Activated CD4-positive, alpha-beta T cell treated with anti-CD3 and anti-CD28 coated beads for 1 hour (primary cell): ENCODE measurements at places on chromosomes 13 and 19.

- no peak for DNase-seq
These were observed 63.0 kb upstream of the SOX1 start for GRCh38 chr13:112003941-112004340.

GRCh38 chr19:45615795-45616703 lies 14.0 kb upstream of the GPR4 start:
- DNase-seq = peak; percentile 39

DNA sequence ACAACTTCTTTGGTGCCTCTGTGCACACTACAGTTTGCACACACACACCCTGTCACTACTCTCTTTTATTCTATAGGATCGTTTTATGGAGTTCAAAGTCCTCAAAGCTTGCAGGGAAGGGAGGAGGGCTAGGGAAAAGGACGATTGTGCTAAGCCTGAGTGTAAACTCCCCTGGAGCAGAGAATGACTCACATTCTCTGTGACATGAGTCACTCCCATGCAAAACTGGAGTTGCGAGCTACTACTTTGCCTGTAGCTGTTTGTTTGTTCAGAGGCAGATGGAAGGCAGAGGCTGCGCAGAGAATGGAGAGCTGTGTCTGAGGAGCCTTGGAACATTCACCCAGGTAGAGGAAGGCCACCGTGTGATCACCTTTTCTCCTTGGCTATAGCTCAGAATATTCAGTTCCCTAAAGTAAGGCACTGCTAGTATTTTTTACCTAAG lies 80.5 kb upstream of the MBNL2 start:
- DNase-seq = no peak

DNA sequence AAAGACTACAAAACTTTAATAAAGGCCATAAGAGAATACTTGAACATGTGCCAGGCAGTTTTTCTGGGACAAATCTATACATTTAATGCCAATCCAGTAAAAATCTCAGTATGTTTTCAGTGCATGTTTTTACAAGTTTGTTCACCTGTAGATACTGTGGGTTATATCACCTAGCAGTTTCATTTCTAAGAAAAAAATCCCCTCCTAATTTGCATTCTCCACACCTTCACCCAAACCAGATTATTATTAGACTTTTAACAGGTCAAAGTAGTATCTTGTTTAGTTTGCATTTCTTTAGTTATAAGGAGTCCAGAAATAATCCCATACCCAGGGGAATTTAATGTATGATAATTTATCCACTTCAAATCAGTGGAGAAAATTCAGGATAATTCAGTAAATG lies 17.0 kb upstream of the LPAR6 start:
- DNase-seq = no peak

DNA sequence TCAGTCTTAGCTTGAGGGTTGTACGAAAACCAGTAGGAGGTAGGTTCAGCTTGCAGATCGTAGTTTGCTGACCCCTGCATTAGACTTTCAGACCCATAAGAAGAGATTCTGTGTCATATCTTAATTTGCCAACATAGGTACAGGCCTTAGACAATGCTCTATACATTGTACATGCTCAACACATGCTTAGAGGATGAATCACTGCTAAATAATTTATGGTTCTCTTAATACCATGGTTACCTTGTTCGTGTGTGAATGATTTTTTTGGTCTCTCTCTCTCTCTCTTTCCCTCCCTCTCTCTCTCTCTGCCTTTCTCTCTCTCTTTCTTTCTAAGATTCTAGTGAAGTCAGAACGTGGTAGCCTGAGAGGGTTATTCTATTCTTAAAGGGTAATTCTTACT lies 112.2 kb downstream of the FGF14 start:
- DNase-seq = no peak

- DNase-seq = no peak
These were observed 331.6 kb downstream of the DLEU7 start for GRCh38 chr13:50511877-50512341.

DNA sequence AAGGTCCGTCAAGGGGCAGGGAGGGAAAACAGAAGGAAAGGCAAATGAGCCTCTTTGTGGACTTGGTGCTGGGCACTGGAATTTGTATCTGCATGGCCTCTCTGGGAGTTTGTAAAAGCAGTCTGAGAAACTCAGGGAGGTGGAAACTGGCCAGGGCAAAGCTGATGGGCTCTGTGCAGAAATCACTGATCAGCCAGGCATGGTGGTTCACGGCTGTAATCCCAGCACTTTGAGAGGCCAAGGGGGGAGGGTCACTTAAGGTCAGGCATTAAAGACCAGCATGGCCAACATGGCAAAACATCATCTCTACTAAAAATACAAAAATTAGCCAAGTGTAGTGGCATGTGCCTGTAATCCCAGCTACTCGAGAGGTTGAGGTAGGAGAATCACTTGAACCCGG lies 369.9 kb upstream of the ZNF507 start:
- no peak for DNase-seq

DNA sequence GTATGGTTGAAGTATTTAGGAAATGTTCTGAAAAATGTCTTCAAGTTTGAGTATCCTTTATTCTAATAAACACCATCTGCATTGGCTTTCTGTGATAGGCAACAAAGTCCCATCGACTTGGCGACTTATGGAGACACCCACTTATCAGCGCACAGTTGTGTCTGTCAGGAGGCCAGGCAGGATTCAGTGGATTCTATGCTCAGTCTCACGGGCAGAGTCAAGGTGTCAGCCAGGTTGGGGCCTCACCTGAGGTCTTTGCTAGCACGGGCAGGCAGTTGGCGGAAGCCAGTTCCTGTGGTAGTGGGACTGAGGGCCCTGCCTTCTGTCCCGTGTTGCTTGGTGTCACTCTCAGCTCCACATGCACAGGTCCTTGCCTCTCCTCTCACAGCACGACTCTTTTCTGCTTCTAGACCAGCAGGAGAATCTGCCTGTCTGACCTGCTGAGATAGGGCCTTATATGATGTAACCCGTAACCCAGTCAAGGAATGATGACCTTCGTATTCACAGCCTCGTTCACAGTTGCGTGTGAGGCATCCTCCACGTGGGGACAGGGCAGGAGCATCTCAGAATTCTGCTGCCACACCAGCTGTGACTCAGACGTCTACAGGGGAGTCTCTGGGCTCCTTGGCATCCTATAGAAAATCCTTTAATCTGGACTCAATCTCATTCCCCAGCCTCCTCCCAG lies 10.0 kb downstream of the CUL4A start:
- no peak for DNase-seq

DNA sequence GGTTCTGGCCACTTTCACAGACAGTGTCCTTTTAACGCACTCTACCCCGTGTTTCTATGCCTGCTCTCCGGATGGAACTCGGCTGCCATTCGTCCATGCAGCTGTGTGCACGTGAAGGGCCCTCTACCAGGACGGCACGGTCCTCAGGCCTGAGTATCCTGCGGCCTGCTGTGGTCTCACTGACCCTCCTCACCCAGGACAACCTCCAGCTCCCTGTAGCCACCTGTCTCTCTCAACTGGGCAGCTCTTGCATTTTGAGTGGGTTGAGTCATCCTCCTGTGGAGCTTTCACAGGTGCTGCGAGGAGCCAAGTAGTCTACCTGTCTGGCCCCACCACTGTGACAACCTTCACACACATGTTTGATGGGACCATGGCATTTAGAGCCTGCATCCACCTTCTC lies 321.7 kb upstream of the TSHZ3 start:
- DNase-seq = no peak

DNA sequence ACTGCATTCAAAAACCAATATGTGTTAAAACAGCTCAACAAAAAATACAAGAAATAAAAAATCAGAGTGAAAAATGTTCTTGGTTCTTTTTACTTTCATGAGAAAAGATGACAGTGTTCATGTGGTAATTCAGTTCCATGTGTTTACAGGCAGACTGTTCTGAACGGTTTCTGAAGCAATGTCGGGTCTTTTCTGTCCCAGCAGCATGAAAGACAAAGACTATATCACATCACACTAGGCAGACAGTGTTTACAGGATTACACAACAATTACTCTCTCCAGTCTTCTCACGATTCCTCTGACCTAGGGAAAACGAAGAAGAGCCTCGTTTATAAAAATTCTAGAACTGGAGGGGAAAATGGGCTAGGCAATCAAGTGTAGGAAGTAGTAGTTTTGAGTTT lies 83.4 kb downstream of the UBL3 start:
- DNase-seq = no peak

DNA sequence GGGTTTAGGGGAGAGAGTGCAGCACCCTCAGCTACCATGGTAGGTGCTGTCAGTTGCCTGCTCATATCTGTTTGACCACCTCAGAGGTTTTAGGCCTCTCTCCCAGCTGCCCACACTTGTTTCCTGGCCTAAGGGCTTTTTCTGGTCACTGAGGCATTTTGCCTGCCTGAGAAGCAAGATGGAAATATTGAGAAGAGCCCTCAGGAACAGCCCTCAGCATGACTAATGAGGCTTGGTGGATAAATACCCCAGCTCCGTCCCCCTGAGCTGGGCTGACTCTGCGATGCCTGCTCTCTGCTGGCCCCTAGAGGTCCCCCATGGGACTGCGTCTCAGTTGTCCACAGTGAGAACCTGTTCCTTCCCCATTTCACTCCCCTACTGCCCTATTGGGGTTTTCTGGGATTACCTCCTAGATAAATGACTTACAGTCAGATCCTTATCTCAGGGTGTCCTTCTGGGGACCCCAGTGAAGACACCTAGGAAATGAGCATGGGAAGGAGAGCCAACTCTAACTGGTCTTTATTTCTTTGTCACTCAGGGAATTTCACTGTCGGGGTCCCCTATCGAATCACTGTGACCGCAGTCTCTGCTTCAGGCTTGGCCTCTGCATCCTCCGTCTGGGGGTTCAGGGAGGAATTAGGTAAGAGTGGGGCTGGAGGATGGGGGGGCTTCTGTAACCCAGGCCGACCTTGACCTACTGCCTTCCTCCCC lies 13.3 kb downstream of the PALM3 start:
- DNase-seq = peak; percentile 67
